ENCODE measurements at places on chromosomes 3 and 15.

GRCh38 chr15:65095011-65095746 lies 18.6 kb downstream of the KBTBD13 start:
- no peak for DNase-seq

DNA sequence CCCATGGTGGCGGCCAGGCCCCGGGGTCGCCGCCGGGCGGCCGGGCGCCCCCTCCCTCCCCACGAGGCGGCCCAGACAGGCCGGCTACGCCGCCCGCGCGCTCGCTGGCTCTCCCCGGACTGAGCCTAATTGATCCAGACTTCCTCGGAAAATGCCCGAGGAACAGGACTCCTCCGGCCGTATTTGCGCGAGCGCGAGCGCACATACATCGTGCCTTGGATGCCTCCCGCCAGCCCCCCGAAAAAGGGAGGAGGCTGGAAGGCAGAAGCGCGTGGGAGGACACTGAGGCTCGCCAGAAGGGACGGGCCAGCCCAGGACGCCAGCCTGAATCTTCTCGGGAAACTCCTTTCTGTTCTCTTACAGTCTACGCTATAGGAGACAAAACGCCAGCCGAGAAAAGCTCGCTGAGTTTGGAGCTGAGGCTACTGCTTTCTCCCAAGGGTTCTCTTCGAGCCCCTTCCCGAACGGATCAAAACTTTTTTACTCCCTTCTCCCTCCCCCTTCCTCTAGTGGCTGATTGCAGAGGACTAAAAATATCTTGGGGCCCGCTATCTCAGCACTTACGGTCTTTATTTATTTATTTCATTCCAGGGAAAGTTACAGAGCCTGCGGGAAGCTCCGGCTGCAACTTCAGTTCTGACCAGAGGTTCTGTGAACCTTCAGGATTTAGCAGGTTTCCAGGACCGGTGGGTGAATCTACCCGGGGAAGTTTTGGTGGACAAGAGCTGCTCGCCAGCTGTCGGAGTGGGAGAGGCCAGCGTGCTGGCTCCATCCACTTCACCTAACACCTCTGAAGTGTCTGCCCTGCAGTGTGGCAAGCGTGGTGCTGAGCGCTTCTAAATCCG lies at the start of gene PDZRN3:
PDZRN3 (minus strand) TSS at position 121 of the 845 bp plus-strand sequence.
- no peak for DNase-seq

DNA sequence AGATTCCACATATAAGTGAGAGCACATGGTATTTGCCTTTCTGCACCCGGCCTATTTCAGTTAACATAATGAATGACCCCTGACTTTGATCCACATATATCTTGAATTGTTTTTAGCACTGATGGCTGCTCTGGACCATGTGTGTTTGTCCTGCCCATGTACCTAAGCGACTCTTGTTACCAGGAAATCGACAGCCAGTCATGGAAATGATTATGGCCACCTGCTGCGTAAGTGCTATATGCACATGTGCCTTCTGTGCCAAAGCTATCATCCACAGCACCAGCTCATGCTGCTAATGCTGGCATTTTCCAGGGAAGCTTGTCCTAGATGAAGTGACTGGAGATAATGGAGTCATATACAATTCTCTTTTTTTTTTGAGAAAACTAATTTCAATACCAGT lies 103.7 kb downstream of the PEX5L start:
- no peak for DNase-seq

GRCh38 chr3:102193255-102193654 lies 241.6 kb upstream of the ZPLD1 start:
- DNase-seq: no peak

- no peak for DNase-seq
Observed at GRCh38 chr15:61467823-61468222, 238.7 kb upstream of the RORA start.
